ENCODE measurements at places on chromosomes 7 and 10.

DNA sequence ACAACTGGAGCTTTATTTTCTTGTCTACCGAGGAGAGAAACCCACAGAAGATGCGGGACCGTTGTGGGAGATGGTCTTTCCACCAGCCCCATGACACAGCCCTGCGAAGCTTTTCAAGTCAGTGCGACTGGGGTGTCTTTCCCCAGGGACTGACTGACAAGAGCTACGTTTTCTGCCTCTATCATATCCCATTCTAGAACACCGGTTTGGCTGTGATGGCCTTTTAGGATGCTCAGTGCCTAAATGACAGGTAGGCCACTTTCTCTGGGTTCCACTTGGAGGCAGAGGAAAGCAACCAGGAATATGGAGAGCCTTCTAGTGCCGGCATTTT lies 16.9 kb downstream of the SLC13A4 start:
- DNase-seq: no peak

DNA sequence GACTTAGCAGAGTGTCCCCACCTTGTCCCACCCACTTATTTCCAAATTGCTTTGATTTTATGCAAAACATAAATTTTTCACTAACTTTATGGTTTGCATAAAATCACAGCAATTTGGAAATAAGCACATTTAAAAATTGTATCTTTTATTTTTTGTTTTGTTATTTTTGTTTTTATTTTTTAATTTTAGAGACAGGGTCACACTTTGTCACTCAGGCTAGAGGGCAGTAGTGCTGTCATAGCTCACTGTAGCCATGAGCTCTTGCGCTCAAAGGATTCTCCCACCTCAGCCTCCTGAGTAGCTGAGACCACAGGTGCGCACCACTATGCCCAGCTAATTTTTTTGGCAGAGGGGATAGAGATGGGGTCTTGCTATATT lies 43.2 kb downstream of the APBB1IP start:
- DNase-seq: no peak

- DNase-seq: no peak
These were observed 16.3 kb downstream of the FGF8 start for GRCh38 chr10:101759309-101760247.

GRCh38 chr7:92645114-92646061 lies 55.2 kb upstream of the FAM133B start:
- no peak for DNase-seq

- peak; percentile 41 for DNase-seq
These were observed 3.8 kb upstream of the GTF2IRD1 start for GRCh38 chr7:74449809-74450397.

- DNase-seq: peak; percentile 46
These were observed 106.0 kb upstream of the GATA3 start for GRCh38 chr10:7948371-7949000.

GRCh38 chr7:11846361-11846955 lies 14.5 kb upstream of the THSD7A start:
- DNase-seq: no peak

DNA sequence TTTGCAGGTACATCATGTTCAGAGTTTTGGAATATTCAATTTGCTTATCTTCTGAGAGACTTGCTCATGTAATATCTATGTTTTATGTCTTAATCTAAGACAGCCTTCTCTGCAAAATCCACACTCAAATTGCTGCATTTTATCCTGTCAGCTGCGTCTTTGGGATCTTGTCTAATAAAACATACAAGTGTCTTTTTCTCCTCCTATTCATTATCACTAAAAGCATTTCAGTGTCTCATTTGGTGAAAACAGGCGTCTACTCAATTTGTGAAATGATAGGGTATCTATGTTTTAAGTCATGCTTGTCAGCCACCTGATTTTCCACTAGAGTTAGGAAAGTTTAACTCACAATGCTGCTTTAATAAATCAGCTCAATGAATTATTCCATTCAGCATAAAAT lies 112.7 kb upstream of the LRRTM3 start:
- no peak for DNase-seq

- DNase-seq: no peak
These were observed 287.7 kb downstream of the NRG3 start for GRCh38 chr10:82162549-82163195.

GRCh38 chr7:24717247-24717622 lies 40.0 kb downstream of the GSDME start:
- DNase-seq: no peak

- no peak for DNase-seq
These were observed 275.3 kb downstream of the SNX13 start for GRCh38 chr7:17665029-17665428.

DNA sequence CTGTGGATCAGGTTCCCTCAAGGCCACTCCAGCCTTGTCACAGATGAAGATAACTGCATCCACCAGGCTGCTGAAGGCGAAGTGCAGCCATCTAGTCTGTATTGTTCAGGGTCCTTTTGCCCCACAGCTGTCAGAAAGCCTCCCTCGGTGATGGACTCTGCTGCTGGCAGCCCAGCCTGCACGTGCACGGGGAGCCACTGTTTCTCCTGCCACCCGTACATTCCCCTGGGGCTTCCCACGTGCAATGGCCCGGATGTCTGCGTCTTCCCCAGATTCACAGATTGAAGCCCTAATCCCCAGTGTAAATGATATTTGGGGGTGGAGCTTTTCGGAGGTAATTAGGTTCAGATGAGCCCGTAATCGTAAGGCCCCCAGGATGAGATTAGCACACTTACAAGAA lies 46.6 kb upstream of the VIPR2 start:
- DNase-seq: no peak

- no peak for DNase-seq
These were observed 88.2 kb upstream of the AFAP1L2 start for GRCh38 chr10:114492351-114493037.

DNA sequence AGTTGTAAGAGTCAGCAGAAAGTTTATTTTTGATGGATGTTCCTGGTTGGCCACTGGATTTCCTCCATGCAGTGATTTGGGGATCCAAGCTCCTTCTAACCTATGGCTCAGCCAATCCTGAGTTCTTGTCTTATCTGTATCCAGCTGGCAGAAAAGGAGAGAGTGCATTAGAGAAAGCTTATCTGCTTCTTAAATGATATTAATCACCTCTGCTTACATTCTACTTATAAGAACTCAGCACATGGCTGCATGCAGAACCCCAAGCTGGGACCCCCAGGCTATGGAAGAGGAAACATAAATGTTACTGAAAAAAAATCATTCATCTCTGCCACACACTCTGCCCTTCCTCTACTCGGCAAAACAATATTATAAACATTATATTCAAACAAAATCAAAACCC lies 739.8 kb upstream of the AUTS2 start:
- no peak for DNase-seq

DNA sequence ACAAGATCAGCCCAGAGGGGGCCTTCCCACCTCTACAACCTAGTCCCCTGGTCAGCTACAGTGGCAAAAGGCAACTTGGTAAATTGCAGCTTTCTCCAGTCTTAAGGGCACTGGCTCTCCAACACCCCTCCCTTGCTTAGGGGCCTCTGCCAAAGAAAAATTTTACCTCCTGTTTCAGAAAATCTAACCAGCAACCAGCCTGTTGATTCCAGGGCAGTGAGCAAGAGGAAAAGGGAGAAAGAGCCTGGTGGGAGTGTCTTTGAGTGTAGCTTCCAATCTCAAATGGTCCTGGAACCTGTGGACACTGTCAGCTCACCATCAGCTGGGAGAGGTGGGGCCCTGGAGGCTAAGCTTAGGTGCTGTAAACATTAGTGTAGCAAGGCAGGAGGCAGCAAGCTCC lies 22.9 kb downstream of the ACTR1A start:
- DNase-seq: no peak

GRCh38 chr7:150997817-150998216 lies 7.0 kb downstream of the NOS3 start:
- DNase-seq: no peak

DNA sequence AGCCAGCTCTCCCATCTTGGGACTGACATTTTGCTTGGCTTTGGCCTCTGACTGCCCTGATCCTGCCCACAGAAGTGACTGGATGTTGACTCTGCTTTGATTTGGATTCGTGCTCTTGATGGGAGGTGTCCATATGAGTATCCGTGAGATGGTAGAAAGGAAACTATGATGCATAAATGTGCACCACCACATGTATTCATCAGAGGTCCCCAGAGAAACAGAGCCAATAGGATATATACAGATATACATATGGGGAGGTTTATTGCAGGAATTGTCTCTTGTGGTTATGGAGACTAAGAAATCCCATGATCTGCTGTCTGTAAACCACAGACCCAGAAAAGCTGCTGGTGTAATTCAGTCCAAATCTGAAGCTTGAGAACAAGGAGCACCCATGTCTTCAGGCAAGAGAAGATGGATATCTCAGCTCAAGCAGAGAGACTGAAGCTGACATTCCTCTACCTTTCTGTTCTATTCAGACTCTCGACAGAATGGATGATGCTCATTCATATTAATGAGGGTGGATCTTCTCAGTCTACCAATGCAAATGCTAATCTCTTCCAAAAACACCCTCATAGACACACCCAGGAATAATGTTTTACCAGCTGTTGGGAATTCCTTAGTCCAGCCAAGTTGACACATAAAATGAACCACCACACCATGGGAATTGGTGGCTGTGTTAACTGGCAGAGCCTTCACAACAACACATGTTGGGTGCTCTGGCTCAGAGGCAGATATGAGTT lies 390.7 kb downstream of the CCSER2 start:
- no peak for DNase-seq

DNA sequence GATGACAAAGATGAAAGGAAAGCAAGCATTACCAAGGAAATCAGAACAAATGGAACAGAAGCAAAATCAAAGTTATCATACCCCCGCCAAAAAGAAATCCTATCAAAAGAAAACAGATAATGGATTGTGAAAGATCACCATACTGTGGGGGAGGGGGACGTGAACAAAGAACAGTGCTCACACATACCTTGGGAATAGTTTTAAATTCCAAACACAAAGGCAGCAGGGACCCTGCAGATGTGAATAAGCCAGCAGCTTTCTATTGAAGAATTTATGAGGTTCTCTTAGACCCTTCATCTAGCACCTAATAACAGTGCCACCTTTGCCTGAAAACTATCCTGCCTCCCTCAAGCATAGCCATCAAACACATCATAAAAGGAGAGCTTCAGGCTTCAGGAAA lies 94.0 kb downstream of the AKR1D1 start:
- no peak for DNase-seq

- DNase-seq: no peak
These were observed 15.7 kb upstream of the ATP6V1F start for GRCh38 chr7:128846781-128847444.

GRCh38 chr10:93437946-93438612 lies 44.1 kb downstream of the MYOF start:
- peak; percentile 88 for DNase-seq

- DNase-seq: no peak
These were observed 86.9 kb upstream of the PITRM1 start for GRCh38 chr10:3259499-3259898.

GRCh38 chr7:6022707-6023106 lies 8.5 kb upstream of the ANKRD61 start:
- DNase-seq: no peak

GRCh38 chr10:74825371-74826141 lies 844 bp upstream of the KAT6B start:
- DNase-seq: peak; percentile 53

- peak; percentile 80 for DNase-seq
These were observed 36.7 kb downstream of the EGFR start for GRCh38 chr7:55055479-55055878.

DNA sequence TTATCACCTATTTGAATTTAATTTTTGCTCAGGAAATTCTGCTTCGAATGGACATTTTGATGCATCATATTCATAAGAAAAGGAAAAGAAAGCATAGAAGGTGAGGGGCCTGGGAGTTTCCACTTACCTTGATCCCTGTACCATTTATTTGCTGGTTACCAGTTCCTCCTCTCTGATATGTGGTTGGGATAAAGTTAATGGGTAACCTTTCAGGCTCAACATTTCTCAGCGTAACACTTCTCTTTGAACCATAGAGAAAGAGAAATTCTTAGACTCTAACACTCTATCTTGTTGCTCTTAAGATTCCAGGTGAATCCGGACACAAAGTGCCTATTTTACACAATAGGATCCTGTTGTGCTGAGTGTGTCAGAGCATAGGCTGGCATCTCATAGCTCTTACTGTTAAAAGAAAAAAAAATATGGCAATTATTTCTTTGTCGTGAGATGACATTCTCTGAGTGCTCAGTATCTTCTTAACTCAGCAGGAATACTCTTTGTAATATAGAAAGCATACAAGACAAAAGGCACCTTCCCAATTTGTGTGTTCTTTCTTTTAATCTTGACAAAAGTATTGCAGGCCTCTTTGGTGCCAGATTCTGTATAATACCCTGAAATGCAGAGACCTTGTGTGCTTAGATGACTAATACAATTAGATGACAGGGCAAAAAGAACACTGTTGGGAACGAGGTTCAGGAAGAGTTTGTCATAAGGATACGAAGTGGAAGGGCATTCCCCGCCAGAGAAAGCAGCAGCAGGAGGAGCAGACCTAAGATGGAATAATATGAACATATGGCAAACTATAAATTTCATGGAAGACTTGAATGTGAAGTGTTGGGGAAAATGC lies 689.6 kb downstream of the NRG3 start:
- DNase-seq: peak; percentile 30

DNA sequence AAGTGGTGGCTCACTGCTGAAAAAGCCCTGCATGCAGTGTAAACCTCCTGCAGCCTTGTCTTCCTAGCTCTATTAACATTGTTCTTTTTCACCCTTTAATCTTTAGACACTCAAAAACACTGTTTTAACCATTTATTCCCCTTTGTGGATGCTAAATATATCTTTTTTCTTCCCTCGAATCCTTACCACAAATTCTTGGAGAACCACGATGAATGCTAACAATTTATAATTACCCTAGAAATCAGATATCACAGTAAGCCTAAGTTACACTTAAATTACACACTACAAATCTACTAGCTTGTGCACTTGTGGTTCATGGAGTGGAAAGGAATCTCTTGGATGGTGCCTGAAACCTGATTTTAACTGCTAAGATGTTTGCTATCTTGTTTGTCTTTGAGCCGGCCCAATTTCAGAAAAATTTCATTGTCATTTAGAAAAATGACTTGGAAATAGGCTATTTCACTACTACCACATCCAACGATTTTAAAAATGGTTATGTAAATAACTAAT lies 125.1 kb upstream of the NOBOX start:
- DNase-seq: peak; percentile 55

DNA sequence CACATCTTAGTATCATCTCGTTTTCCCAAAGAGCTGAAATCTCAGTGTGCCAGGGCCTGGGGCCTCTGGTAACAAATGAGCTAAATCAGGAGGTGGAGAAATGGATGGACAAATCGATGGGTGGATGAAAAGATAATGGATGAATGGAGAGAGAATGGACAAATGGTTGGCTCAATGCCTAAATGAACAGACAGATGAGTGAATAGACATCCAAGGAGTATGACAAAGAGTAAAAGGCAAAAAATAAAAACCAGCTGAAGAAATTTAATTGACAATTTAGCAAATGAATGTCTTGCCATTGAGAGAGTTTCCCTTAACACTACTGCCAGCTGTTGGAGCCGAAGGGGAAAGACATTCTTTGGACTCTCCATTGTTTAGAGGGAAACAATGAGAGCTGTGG lies 8.0 kb downstream of the SYCE1 start:
- DNase-seq: no peak

- peak; percentile 49 for DNase-seq
These were observed 33.4 kb downstream of the CCM2 start for GRCh38 chr7:45033261-45033930.

GRCh38 chr10:95588025-95588424 lies 26.9 kb upstream of the SORBS1 start:
- DNase-seq: no peak

GRCh38 chr10:70315815-70316214 lies 32.0 kb upstream of the NPFFR1 start:
- no peak for DNase-seq

Measured in fibroblast of skin of right quadriceps (primary cell).